ENCODE measurements at places on chromosomes 4 and X. TPM values are rescaled to one million over a fixed set of nuclear protein-coding genes. Genes with fewer than 3 reads are reported as not detected.
A peak's percentile ranks its signal among the peaks of the same experiment; 100 is the strongest.

DNA sequence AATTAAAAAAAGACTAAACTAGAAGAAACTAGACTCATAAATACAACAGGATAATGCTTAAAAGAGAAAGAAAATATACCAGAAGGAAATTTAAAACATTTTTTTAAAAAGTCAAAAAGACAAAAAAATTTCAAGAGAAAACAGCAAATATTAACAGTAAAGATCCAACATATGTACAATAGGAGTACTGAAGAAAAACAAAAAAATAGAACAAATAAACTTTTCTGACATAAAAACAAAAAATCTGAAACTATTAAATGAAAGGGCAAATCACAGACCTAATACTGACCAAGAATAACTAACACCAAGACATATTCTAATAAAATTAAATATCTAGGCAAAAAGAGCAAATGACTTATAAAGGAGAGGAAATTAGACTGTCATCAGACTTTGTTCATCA is 11.5 kb downstream of the DNAJB14 start:
- no peak for DNase-seq

DNA sequence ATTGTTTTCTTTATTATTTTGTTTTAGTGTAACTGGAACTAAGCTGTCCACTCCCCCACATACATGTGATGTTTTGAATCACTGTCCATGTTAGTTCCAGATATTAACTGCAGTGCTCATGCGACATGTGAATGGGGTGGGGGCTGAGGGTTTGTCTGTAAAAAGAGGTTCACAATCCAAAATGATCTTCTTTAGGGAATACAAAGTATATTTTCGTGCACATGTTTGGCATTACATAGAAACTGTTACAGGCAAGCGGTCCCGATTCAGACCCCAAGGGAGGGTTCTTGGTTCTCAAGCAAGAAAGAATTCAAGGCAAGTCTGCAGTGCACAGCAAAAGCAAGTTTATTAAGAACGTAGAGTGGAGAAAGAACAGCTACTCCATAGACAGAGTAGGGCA is 296.5 kb upstream of the CLNK start:
- DNase-seq = no peak

DNA sequence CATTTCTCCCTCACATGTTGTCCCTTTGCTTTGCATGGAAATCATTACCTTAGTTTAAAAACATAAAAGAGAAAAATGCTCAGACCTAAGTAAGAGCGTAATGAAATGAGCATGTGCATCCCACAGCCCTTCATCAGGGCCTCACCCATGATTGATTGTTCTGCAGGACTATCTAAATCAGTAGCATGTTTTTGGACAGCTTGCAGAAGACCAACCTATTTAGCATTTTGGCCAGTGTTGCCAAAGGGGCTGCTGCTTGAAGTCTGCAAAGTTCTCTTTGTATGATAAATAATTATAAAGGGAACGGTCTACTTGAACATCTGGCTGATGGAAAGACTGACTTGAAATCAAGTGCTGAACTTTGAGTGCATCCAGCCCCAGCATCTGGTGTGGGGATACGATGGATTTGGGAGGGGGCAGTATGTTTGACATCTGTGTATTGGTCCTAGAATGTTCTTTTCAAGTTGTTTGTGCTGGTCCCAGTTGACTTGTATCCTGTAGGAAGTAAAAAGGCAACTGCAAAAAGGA is 76.1 kb upstream of the LIMCH1 start:
- no peak for DNase-seq

DNA sequence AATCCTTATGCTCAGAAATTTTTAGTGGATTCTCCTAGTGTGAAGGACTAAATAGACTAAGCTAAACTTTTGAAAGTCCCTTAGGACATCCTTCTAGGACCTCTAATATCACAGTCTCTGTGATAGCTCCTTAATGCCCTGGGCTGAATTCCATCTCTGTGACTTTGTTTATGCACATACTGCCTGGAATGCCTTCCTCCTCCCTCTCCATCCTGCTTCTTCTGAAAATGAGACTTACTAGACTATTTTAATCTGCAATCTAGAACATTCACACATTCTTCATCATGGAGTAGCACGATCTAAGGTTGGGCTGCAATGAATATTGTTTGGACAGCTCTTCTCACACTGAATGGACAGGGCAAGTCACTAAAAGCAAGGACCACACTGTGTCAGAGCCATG is 65.0 kb upstream of the MSX1 start:
- no peak for DNase-seq

GRCh38 chr4:121717680-121718237 is 21.0 kb upstream of the ANXA5 start:
- no peak for DNase-seq

DNA sequence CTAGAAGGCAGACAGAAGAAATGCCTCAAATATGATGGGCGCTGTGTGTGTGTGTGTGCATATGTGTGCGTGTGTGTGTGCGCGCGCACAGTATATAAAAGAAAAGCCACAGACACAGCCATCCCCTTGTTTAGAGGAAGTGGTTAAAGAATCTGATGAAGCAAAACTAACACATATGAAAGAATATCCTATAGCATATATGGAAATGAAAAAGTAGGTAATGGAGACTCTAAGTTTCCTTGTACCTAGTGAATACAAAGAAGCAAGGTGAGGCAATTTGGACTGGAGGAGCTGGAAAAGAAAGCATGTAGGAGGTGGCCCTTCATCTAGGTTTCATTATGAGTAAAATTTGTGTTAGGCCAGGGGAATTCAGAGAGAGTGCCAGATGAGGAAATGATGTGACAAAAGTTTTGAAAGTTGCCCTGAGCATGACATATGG is 58.6 kb upstream of the MCF2 start:
- DNase-seq = peak; percentile 58

- peak; percentile 56 for DNase-seq
Observed at GRCh38 chr4:184473499-184474262, 669 bp downstream of the IRF2 start.

DNA sequence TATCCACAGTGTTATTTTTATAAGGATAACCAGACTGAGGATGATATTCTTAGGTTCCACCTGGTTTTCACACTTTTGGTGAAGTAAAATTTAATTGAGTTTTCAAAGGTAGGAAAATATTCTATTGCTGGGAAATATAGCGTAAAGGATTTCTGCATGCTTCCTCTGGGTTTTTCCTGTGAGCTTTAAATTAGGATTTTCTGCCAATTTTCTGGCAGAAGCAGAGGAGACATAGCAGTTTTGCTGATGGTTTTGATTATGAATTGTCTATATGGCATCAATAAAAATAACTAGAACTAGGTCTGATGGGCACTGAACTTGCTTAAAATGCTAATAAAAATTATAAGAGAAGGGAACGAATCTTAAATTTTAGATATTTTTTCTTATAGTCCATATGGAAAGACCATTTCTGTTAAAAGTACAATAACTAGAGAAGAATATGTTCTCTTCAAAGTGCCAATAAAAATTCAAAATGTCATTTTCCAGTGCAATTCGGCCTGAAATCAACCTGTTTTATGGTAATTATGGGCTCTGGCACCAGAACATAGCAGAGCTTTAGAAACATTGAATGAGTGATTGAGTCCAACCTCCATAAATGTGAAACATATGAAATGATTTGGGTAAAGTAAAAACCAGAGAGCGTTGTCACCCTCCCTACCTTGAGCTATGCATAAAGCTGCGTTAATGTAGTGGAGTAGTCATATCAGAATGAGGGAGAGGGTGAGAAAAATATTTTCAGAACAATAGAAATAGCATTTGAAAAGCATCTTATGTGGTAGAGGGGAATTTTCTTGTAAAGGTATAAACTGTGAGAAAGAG is 279.7 kb downstream of the SPRY1 start:
- DNase-seq = no peak

DNA sequence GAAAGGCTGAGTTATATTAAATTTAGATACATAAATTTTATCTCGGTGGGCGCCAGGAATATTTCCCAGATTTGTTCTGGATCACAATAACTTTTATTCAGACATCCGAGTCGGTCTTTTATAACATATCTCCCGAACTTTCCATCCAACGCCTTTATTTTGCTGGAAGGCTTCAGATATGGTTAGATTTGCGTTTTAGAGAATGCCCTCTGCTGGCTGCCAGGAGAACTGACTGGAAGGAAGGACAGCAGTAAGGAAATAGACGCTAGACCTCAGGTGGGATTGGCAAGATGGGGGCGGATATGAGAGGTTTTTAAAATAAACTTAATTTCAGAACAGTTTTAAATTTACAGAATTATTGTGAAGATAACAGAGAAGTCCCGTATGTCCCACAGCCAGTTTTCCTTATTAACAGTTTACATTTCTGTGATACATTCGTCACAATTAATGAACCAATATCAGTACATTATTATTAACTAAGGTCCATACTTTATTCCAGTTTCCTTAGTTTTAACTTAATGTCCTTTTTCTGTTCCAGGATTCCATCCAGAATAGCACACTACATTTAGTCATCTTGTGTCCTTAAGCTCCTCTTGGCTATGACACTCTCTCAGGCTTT is 4.6 kb upstream of the KANTR start:
- DNase-seq = peak; percentile 31

GRCh38 chr4:22707390-22707789 is 14.7 kb downstream of the GBA3 start:
- no peak for DNase-seq

- DNase-seq = no peak
Observed at GRCh38 chrX:103699243-103699642, 11.5 kb upstream of the TMEM31 start.

GRCh38 chr4:55574252-55574651 is 17.8 kb downstream of the PDCL2 start:
- DNase-seq = no peak

- DNase-seq = no peak
Observed at GRCh38 chr4:41148931-41149330, 65.4 kb downstream of the APBB2 start.

- DNase-seq = no peak
Observed at GRCh38 chrX:110051559-110051958, 48.6 kb downstream of the TMEM164 start.

DNA sequence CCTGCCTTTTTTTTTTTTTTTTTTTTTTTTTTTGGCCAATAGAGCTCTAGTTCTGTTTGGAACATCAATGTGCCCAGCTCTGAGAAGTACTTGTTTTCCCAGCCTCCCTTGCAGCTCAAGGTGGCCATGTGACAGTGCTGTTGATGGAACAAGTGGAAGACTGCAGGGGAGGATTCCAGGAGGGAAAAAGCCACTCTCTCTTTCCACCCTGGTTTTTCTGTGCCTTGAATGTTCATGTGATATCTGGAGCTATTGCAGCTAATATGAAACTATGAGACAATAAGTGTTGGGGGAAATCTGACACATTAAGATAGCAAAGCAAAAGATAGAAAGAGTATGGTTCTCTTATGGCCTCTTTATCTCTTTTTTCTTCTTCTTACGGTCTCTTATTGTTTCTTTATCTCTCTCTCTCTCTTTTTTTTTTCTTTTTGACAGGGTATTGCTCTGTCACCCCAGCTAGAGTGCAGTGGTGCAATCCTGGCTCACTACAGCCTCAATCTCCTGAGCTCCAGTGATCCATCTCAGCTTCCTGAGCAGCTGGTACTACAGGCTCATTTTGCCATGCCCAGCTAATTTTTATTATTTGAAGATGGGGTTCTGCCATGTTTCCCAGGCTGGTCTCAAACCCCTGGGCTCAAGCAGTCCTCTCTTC is 192.0 kb upstream of the LNX1 start:
- DNase-seq = no peak

DNA sequence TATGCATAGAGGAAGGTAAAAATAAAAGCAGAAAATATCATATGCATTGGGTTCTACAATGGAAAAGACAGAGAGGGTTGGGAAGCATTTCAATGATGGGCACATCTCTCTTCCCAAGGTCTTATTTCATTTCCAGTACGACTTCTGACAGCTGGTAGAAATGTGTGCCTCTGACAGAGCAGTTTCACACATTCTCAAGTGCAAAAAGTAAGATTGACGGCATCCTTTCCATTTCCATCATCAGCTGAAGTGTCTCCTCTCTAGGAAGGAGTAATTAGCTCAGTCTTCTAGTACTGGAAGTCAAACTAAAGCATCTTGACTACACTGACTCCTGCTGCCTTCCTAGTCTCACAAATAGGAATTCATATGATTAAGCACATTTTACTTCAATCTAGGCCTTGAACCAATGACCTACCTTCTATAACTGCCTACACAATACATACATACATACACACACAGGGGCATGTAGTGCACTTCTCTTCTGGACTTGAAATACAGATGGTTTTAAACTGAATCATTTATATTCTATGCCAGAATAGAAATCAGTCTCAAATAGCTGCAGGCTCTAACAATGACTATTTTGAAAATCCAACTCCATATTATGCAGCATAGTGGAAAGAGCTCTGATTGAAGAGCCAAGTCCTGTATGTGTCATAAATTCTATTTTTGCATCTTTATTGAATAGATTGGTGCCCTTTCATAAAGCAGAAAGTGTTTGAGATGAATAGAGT is 473.4 kb downstream of the INPP4B start:
- DNase-seq = no peak

- no peak for DNase-seq
Observed at GRCh38 chr4:109184491-109184961, 117.9 kb downstream of the COL25A1 start.

DNA sequence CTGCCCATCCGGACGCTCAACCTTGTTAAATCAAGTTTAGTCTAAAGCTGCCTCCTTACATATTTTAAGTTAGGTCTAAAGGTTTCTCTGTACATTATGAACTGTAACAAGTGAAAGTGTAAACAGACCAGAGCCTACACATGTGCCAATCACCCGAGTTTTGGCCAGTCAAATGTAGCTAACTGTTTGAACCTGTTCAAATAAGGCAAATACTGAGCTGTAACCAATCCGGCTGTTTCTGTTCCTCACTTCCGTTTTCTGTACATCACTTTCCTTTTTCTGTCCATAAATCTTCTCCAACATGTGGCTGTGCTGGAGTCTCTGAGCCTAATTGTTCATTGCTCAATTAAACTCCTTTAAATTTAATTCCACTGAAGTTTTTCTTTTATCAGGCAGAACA is 113.3 kb upstream of the SHISA3 start:
- no peak for DNase-seq

DNA sequence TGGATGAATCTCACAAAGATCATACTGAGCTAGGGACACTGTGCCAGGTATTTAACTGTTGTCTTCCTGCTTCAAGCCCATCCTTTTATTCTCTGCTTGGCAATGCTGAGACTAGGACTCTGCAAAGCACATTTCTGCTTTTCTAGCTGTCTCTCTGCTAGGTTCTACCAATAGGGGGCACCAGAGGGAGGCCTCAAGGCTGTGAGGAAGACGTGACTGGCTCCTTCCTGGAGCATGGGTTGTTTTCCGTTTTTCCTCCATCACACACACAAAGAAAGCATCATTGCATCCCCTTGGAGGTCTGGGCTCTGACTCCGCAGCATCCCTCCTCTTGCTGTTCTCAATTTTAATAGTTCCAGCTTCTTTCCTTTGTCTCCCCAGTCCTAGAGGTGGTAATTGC is 10.9 kb upstream of the DCTD start:
- DNase-seq = no peak

- no peak for DNase-seq
Observed at GRCh38 chr4:169987327-169988228, 38.6 kb downstream of the MFAP3L start.

The CFAP47 gene
- total RNA-seq = not detected

The FAM241A gene
- 1.4 TPM for total RNA-seq

The CXorf65 gene
- 29.9 TPM for total RNA-seq

The FDCSP gene
- not detected for total RNA-seq

The ASB9 gene
- total RNA-seq = 1.4 TPM

The HPGDS gene
- 1.5 TPM for total RNA-seq

The DCAF12L2 gene
- not detected for total RNA-seq

The DMRTC1B gene
- total RNA-seq = not detected

The KLHL13 gene
- total RNA-seq = not detected

The NLGN3 gene
- total RNA-seq = 1.2 TPM

The WWC2 gene
- 0.28 TPM for total RNA-seq

The ARL9 gene
- not detected for total RNA-seq

The PAGE2B gene
- 1.0 TPM for total RNA-seq

The HSFX3 gene
- not detected for total RNA-seq

The TET2 gene
- total RNA-seq = 25.0 TPM

Data from activated CD4-positive, alpha-beta memory T cell treated with anti-CD3 and anti-CD28 coated beads, Interleukin-2, amount 10 ng/mL, durations not matched to agents 7 days and 5 days (primary cell).